ENCODE measurements at places on chromosomes 12 and 14.

DNA sequence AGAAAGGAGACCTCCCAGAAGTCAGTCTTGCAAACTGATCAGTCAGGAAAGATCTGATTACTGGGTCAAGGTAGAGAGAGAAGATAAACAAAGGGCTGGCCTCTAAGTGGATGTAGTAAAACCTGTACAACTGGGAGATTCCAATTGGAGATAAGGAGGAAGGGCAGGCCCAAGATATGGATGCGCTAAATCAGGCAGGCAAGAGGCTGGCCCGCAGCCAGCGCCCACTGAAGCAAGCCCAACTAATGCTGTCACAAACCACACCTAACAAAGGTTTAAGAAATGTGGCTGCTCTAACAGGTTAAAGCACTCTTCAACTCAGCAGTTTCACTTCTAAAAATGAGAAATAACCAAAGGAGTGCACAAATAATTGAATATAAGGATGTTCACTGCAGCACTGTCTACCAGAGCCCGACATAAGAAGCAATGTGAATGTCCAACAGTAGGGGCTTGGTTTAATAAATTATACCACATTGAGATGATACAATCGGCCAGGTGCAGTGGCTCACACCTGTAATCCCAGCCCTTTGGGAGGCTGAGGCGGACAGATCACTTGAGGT lies 4.7 kb downstream of the GLTP start:
- DNase-seq, result peak; percentile 6

- DNase-seq, result no peak
Observed at GRCh38 chr12:73598626-73599025, 939.0 kb upstream of the ATXN7L3B start.

GRCh38 chr12:71605039-71605438 lies 58.6 kb downstream of the ZFC3H1 start:
- DNase-seq, result no peak

DNA sequence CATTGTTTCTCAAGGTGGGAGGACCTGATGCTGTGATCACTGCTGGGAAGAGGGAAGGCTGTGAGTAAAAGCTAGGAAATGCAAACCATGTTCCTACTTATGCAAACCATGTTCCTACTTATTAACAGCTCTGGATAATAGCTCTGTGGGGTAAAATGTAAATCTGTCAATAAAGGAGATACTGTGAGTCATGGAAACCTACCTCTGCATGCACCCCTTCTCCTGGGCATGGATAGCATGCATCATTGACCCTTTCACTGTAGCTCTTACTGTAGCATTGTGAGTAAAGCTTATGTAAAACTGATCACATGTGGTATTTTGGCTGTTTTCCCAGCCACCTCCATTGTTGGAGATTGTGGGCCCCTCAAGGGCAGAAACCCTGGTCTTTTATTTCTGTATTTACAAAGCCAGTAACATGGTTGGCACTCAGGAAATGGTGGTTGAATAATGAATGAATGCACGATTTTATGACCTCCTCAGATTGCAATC lies 253.7 kb downstream of the GRIN2B start:
- DNase-seq, result no peak

GRCh38 chr12:51390457-51390856 lies 749 bp downstream of the GALNT6 start:
- DNase-seq, result peak; percentile 23

DNA sequence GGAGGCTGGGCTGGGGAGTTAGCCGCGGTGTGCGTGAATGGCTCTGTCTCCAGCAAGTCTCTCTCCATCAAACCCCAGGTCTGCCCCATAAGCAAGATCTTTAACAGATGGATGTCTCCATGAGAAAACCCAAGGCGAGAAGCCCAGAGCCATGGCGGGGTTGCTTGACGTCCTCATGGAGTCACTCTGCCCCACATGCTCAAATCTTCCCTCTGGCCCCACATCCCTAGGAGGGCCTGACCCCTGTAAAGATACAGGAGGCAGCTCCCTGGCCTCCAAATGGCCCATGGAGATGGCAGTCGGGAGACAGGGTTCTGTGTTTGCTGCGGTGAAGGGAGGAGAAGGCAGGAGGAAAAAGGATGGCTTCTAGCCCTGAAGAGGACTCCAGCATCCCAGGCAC lies 49.3 kb downstream of the C14orf132 start:
- DNase-seq, result no peak

- DNase-seq, result no peak
Observed at GRCh38 chr12:5078423-5078822, 34.7 kb downstream of the KCNA5 start.

- DNase-seq, result no peak
Observed at GRCh38 chr12:92442782-92443181, 260.0 kb upstream of the PLEKHG7 start.

- DNase-seq, result no peak
Observed at GRCh38 chr12:66903782-66904396, 225.0 kb upstream of the GRIP1 start.

DNA sequence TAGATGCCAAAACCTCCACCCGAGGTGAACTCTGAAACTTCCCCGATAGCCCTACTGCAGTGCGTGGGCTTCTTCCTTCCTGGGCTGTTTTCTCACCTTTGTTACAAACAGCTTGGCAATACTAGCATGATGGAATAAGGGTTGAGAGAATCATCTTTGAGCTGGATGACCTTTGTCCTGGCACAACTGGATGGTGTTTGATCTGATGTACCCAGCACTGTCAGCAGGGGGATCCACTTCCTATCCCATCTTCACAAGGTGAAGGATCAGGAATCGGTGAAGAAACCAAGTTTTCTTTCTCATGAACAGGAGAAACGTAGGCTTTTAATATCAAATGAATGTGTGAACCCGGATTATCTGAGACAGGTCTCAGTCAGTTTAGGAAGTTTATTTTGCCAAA lies 19.5 kb upstream of the LRRC10 start:
- DNase-seq, result peak; percentile 49

DNA sequence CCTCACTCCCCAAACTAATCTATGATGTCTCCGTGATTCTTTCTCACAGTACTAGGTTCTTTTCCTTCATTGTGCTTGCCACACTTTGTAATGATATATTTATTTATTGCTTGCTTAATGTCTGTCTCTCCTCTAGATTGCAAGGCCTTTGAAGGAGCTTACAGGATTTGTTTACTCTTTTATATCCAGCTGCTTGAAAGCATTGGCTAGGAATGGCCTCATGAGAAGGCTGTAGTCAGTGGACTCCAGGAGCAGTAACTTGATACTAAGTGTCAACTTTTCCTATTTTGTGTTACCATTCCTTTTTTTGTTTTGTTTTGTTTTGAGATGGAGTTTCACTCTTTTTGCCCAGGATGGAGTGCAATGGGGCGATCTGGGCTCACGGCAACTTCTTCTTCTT lies 7.3 kb upstream of the FAM234B start:
- no peak for DNase-seq

DNA sequence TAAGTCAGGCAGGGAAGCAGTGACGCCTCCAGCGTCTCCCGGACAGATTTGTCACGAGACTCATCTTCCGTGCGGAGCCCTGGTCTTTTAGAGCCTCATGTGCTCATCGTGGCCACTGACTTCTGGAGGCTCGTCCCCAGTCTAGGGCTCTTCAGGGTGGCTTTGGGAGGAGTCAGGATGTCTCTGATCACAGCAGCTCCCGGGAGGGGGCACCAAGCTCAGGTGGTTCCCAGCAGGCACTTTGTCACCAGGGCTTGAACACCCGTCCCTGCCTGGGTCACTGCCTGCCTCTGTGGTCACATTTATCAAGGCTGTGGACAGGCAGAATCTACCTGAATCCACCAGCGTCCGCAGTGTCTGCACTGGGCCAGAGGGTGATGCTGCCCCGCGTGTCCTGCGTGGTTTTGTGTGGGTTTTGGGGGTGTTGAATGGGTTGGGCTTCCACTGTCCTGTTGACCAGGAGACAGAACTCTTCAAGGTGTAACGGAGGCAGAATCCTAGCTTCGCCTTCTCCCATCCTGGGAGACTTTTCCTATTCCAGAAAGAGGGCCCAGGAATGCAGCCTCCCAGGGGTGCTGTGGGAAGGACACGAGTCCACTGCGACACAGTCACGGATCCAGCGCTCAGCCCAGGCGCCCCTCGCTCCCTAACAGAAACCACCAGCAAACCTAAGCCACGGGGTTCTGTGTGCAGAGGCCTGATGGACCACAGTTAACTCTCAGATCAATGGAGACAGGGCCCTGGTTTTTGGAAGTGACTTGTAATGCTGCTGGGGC lies 132.3 kb downstream of the ADGRD1 start:
- DNase-seq, result no peak

- peak; percentile 43 for DNase-seq
Observed at GRCh38 chr12:119669744-119670472, 2.0 kb downstream of the PRKAB1 start.

DNA sequence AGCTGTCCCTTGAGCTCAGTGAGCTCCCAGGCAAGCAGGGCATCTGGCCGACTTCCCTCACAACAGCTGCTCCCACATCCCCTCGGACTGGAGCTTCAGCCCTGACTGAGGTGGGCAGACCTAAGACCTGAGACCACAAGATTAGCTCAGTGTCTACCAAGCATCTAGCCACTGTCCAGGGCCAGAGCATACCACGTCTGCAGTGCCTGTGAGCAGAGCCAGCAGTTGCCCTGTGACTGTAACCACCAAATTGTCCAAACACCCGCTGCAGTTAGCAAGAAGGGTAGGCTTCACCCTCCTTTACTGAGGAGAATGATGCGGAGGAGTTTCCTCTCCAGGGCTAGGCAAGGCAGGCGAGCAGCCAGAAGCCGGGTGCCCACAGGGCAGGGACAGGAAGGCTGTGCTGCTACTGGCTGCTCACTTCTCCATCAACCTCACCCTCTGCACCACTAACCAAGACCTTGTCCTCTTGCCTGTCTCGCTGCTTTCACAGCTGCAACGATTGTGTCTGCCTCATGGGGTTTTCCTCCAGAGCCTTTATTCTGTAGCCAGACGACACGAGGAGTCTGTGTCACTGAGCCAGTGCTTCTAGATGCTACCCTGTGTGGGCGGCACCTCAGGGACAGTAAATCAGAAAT lies 53.9 kb downstream of the ANAPC7 start:
- peak; percentile 26 for DNase-seq

DNA sequence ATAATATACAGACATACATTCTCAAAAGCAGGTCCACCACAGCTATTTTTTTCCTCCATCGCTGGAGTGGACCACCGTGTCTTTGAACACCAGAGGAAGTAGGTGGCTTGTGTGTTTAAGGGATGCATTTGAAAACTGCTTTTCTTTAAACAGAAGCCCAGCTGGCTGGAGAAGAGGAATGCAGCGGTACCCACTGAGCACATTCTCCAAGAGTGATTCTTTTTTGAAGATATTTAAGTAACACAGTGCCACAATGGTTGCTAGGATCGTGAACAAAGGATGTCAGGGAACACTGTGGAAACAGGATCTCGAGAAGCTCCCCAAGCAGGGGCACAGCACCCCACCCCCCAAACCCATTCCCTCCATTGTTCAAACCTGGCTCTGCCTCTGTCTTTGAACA lies 286.6 kb upstream of the PWP1 start:
- DNase-seq, result no peak

DNA sequence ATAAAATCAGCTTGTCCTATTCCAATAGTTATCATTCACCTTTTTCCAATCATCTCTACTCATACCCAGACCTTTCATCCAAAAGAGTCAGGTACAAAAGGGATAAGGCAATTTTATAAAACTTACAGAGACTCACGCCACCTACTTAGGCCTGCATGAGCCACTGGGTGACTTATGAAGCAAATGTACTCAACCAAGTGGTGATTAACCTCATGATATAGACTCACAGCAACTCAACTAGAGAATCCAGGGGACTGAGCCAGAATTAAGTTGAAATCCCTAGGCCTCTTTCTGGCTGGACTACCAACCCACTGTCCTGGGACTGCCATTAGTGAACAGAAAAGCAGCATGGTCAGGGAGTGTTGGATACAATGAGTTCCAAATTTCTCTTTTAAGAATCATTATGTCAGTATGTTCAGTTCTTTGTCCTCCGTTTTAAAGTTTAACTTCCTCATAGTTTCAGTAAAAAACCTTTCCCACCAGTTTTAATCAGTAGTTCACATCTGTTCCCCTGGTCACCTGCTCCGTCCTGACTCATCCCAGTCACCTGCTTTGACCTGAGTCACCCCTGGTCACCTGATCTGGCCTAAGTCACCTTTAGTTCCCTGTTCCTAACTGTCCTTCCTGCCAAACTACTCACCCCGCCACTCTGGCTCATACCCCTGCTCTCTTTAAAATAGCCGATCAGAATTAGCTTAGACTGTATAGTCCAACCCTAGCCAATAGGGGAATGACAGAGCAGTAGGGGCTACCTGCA lies 36.8 kb downstream of the SPTSSA start:
- no peak for DNase-seq

DNA sequence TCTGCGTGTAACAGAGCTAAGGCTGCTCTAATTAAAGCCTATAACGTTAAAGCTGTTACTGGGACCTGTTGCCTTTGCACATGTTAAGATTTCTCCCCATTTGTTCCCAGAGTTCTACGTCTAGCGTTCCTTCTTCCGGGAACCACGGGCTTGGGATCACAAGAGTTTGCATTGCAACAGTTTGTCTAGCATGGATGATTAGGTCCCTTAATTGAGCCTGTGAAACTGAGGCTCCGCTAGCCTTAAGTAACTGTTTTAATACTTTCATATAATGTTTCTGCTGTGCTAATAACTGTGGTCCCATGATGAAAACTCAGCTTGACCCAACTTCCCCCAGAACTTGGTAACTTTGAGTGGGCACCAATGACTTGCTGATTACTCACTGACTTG lies 16.7 kb upstream of the LYZ start:
- no peak for DNase-seq

DNA sequence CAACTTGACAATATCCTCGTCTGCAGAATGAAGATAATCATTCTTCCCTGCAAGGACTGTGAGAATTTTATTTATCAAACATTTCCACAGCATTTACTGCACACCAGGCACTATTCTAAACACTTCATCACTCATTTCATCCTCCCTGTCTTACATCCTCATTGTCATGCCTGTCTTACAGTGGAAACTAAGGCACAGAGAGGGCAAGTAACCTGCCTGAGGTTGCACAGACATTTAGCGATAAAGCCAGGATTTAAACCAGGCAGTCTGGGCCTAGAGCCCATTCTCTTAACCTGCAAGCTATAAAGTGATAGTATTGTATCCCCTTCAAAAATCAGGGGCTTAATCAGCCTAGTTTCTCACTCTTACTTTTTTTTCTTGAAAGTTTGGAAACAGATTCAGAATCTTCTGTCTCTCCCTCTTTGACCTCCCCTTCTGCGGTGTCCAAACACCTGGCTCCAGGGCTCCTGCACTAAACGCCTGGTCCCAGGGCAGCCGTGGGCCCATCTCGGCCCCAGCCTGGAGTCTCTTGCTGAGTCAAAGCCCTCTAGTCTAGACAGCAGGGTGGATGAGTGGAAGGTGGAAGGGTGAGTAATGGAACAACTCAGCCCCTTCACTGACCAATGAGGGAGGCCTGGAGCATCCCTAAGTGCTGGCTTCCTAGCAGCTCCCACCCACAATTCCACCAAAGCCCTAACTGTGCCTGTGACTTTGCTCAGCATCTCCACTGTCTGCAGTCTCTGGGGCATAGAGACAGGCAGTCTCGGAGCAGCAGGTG lies 12.5 kb downstream of the ISM2 start:
- DNase-seq, result peak; percentile 18
